ENCODE measurements at places on chromosomes 16 and 17. TPM values are rescaled to one million over a fixed set of nuclear protein-coding genes. Genes with fewer than 3 reads are reported as not detected.
A peak's percentile ranks its signal among the peaks of the same experiment; 100 is the strongest.

Gene SMG6
- total RNA-seq = 10.3 TPM

Gene SEZ6L2
- 6.8 TPM for total RNA-seq

Gene MYLK3
- total RNA-seq = 0.14 TPM

Gene TPSD1
- total RNA-seq = not detected

Gene TMEM98
- 40.1 TPM for total RNA-seq

Gene TBC1D3
- total RNA-seq = not detected

Gene SLFN11
- total RNA-seq = 37.0 TPM

Gene METTL9
- total RNA-seq = 166 TPM

Gene USP6
- 0.02 TPM for total RNA-seq

Gene SLC16A13
- total RNA-seq = 0.77 TPM

GRCh38 chr17:8160741-8161221 is 2.0 kb downstream of the VAMP2 start:
- no peak for DNase-seq

GRCh38 chr16:57479205-57479975 is 6.9 kb downstream of the DOK4 start:
- DNase-seq = peak; percentile 75

DNA sequence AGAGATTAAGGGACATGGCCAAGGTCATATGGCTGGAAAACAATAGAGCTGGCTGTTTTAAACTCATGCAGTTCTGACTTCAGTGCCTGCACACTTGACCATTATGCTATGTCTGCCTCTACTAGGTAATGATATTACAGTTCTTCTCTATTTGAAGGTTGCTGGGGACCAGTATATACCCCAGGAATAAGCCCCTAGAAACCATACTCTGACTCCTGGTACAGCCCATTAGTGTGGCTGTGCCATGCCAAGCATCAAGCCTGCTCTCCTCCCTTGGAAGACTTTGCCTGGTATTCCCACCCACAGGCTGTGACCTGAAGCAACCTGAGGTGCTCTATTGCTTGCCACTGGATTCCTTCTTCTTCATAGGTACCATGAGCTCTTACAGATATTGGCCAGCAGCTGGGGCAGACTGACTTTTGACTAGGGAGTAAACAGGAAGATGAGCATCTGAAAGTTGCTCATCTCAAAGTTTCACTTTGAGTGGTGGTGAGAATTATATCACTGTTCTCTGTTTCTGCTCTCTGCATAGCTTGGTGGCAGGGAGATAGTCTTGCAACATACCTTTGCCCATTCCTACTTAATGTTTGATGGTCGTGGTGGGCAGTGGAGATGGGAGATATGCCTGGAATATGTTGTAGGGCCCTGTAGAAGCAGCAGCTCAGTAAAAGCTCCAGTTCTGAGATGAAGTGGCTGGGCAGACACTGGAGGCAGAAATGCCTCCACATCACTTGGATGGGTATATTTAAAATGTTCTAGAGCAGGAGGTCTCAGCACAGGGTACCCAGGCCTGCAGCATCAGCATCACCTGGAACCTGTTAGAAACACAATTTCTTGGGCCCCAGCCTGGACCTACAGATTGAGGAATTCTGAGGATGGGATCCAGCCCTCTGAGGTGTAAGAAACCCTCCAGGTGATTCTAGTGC is 274.7 kb downstream of the HS3ST4 start:
- no peak for DNase-seq

- no peak for DNase-seq
Observed at GRCh38 chr16:19912455-19913339, 28.0 kb upstream of the GPRC5B start.

DNA sequence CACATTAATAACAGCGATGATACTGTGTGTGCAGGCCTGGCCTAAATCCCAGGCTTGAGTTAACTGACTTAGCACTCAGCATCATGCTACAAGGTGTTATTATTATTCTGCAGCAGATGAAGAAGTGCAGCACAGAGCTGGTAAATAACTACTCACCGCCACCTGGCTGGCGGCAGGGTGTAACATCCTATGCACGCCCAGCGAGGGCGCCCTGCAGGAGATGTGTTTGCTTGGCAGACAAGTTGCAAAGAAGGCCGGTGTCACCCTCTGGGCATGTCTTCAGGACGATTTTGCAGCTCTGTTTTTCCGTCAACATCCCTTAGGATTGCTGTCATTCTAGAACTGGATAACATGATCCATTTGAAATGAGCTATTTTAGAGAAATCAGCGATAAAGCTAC is 30.1 kb downstream of the DNAH9 start:
- DNase-seq = no peak

DNA sequence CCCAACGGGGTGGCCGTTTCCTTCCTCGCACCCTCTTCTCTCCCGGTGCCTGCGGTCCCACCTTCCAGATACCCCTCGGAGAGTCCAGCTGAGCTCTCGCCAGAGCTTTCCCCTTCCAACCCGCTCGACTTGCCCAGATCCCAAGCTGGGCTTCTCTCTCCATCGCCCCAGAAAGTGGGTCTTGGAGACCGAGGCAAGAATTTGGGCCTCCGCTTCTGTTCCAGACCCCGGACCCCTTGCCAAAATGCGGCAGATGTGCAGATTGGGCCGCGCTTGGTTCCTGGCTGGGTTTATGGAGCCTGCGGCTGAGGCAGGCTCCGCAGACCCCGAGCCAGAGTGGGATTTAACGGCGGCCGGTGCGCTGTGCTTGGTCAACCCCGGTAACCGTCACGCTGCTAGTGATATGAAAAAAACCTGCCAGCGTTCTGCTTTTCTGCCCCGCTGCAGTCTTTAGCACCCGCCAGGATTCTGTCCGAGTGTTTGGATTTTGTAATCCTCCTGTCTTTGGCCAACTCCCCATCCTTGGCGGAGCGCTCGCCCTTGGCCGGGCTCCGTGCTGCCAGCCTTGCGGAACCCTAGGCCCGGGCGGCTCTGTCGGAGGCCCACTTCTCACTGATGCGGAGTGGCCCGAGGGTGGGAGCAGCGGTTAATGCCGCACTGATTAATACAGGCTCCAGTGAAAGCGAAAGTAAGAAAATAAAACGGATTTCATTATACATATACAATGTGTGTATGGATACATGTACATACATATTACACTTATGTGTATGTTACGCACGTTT is 754 bp upstream of the SLFN11 start:
- DNase-seq = peak; percentile 17

DNA sequence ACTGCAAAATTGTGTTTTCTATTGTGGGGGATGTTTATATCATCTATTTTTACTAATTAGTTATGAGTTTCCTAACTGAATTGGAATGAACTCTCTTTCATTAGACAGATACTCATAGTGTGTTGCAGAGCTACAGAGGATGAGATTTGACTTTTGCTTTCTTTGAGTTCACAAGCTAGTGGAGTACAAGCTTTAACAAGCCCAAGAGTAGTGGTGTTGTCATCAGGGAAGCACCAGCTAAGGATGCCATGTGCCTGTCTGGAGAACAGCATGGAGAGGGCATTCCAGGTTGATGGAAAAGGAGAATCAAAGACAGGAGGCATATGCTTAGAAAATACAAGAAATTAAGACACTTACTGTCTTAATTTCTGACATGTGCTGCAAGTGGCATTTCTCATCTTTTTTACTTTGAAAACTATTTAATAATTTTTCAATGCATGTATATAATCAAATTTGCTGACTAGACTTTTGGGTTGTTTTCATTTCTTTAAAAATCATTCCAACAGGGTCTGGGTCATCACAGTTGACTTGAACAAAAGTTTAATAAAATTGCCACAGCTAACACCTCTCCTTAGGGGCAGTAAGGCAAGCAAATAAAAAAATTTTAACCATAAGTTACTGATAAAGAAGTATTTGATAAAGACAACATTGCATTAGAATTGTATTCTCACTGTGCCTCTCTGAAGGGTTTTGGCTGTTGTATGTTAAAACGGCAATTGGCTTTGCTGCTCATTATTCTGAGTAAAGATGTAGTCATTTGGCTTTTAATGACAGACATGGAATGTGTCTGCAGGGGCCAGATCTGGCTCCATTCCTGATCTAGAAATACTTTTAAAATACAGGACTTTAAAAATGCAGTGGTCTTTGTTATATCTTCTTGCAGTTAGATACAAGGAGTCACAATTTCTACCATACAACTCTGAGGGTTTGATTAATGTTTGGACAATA is 323.7 kb upstream of the CDH11 start:
- no peak for DNase-seq

DNA sequence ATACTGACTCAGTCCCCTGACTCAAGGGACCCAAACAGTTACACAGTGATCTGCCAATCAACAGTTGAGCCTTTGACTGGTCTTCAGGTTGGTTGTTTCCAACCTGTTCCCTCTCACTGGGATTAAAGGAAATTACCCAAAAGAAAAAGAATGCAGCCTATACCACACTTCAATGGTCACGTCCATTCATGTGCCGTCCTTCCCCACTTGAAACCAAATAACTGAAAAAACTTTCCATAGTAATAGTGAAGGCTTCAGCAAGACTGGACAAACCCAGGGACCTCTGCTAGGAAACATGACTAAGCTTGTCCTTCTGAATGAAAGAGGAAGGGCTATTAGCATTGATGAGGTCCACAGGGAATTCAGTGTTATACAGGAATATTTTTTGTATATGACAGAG is 30.6 kb downstream of the MRPS23 start:
- no peak for DNase-seq

GRCh38 chr17:7579834-7580603 is 581 bp downstream of the CD68 start:
- no peak for DNase-seq

- DNase-seq = peak; percentile 73
Observed at GRCh38 chr17:8430966-8431365, 4.7 kb upstream of the NDEL1 start.

DNA sequence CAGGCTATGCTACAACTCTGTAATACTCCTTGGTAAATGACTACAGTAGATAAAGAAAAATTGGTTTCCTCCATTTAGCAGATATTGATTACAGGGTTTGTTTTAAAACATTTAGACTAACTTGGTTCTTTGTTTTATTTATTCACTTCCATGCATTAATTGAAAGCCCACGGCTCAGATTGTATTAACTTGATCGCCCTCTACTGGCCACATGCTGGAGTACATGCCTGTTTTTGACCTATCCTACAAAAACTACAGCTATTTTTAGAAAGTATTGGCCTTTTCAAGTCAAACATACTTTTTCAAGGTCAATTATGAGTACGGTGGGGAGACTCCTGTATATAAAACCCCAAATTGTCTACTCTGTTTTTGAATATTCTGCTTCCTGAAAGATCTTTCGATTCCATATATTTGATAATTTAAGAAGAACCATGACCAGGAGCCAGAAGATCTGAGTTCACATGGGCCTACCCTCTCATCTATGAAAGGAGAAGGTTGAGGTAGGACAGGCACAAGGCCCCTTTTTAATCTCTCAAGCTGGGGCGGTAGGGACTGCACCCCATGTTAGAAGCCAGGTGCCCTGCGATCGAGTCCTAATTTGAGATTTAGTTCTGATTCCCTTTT is 51.8 kb downstream of the CA10 start:
- peak; percentile 43 for DNase-seq

DNA sequence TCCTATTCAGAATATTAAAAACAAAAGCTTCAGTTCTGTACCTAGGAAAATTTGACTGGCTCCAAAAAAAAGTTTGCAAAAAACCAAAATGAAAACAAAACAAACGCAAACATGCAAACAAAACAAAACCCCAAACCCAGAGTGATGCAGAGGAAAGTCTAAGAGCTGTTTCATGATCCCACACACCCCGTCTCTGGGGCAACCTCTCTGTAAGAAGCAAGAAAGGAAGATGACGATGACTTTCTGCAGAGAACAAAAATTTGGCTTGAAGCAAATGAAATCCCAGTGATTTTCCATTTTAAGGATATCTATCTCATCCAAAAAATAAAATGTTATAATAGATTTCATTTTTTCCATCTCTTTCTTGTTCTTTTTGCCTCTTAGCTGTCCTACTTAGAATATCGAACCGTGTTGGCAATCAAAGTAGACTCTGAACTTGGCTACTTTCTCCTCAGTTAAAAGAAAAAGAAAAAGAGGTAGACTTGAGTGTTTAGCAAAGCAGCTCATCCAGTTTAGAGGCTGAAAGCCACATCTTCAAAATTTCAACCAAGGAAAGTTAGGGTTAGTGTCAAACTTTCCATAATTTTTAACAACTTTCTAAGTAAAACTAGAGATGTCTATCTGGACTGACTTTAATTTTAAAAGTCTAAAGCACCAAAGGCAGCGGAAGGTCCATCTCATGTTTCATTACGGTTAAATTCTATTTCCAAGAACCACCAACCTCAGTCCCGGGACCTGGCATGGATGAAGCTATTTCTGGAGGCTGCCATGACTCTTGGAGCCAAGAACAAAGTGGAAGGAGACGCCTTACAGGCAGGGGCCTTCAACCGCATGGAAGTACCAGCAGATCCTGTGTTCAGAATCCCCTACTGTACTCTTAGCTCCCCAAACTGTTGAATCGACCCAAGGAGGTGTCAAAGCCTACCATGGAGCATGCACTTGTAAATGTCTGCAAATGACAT is 180.8 kb downstream of the XYLT1 start:
- DNase-seq = no peak

GRCh38 chr17:28047806-28048205 is 5.3 kb downstream of the NLK start:
- DNase-seq = no peak

DNA sequence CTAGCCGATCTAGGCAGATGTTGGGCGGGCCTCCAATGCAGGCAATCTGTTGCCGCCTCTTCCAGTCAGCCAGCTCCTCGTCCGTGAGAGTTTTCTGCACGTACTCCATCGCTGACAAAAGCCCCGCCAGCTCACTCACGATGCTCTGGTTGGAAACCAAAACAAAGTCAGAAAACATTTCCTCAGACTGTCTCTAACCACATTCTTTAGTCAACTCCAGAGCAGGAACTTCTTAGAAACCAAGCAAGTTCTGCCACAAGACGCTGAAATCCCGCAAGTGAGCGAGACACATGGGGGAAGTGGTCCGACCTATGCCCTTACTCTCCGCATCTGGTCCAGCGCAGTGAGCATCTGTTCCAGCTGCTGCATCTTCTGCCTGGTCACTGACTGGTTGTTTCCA is 49.1 kb downstream of the STAT5A start:
- DNase-seq = no peak

GRCh38 chr17:82962163-82962720 is 117.2 kb upstream of the METRNL start:
- no peak for DNase-seq

- DNase-seq = no peak
Observed at GRCh38 chr17:67617304-67617899, 100.3 kb upstream of the NOL11 start.

DNA sequence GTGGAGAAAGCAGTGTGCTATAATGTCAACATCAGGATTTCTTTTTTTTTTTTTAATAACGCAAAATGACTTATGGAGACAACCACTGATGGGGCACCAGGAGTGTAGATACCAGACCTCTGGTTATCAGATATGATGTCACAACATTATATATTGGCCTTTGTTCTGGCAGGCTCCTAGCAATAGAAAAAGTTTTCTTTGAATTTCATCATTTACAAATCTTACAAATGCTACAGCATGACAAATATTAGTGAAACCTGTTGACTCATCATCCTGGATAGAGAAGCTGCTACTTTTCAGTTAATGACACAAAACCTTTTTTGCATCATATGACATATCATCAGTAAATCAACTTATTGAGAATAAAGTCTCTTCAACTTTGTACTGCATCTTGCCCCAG is 6.1 kb downstream of the THUMPD1 start:
- no peak for DNase-seq
